CD4-positive, alpha-beta T cell treated with Interferon gamma for 1 hour (primary cell): ENCODE measurements at places on chromosomes 7 and 10.

GRCh38 chr10:99484626-99485581 is 47.8 kb upstream of the NKX2-3 start:
- DNase-seq: no peak

DNA sequence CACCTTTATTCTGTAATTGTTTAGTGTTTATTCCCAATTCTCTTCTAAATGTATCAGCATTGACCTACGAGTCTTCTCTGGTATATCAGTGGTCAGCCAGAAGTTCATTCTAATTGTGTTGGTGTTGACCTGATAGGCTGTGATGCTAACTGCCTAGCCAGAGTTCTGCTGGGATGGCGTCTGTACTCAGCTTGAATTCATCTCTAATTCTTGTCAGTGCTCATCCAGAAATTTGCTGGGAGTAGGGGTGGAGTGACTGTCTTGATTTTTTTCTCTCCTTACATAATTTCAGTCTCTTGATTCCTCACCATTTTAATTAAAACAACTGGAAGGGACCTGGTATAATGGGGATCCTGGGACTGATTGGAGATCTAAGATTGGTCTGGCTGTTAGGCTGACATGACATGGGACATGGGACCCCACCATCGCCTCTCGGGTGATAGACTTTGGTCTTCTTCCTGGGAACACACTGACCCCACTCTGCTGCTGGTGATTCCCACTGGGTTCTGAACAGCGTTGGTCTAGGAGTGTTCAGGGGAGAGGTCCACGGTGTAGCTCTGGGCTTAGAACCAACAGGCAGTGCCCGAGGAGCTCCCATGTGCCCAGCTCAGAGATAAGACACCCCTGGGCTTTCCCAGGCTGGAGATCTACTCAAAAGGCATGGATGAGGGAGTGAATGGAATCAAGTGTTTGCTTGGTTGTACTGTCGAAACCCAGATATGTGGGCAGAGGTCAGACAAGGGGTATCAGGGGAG is 3.8 kb downstream of the NEURL1 start:
- DNase-seq: no peak

DNA sequence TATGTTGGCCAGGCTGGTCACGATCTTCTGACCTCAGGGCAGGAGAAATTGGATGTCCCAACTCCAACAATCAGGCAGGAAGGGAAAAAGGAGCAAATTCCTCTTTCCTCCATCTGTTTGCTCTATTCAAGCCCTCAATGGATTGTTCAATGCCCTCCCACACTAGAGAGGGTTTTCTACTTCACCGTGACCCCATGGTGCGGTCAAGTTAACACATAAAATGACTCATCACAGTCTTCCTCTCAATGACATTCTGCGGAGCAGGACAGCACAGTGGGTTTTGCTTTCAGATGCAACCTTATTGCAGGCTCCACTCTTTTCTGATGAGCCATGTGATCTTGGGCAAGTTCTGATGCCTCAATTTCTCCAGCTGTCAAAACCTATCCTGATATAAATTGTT is 364.9 kb downstream of the ANKRD30A start:
- DNase-seq: no peak

DNA sequence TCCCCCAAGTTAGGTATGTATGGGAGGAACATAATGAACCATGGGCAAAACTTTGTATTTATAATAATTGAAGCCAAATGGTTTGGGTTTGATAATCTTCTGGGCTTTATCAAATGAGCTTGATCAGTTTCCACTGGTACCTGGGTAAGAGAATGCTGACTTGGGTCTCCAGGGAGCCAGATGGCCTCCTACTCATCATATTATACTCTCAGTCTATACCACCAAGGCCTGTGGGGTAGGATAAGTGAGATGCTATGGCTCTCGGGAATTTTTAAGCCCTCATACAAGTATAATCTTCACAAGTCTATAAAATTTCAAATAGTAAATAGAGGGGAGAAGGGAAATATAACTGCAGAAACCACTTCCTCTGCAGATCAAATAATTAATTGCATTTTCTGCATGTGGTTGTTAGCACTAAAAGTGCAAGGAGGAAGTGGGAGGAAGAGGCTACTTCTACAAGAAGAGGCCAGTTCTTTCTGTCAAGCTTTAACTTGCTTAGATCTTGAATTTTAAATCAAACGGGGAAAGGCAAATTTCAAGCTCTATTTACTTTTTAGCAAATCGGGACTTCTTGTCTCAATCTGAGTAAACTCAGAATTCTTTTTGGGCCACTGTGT is 349.0 kb downstream of the SORCS1 start:
- no peak for DNase-seq

GRCh38 chr10:98919899-98920298 is 315.8 kb downstream of the HPSE2 start:
- DNase-seq: no peak

DNA sequence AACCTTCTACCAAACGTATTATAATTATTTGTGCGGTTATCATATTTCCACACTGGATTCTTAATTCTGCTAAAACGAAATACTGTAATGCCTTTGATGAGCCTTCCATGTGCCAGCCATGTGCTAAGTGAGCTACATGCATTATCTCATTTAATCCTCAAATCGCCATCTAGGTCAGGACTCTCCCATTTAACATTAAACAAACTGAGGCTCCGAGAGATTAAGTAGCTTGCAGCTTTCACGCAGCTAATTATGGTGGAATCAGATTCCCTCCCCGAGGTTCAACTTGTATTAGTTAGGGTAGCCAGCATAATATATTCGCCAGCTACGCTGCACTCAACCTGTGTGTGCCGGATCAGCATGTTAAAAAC is 798 bp upstream of the TSPAN33 start:
- no peak for DNase-seq

- DNase-seq: no peak
Measured at GRCh38 chr7:17205910-17206309, 92.5 kb upstream of the AHR start.

- DNase-seq: no peak
Measured at GRCh38 chr7:142263598-142264380, 5.9 kb upstream of the PRSS58 start.

- no peak for DNase-seq
Measured at GRCh38 chr10:125823663-125824251, 411 bp downstream of the BCCIP start.

DNA sequence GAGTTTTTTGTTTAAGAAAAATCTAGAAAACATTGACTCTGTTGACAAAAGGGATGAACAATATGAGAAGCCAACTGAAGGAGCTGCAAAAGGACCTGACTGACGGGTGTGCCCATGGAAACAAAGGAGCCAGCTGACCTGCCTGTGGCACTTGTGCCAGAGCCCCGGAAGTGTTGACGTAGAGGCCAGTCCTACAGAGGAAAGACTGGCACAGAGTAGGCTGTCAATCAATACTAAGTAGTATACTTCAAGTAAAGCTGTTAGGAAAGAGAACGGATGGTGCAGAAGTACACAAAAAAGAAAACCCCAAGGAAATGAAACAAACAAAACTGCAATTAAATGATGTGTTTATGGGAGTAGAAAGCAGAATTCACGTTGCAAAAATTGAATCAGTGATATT is 19.0 kb upstream of the ABI1 start:
- DNase-seq: no peak

DNA sequence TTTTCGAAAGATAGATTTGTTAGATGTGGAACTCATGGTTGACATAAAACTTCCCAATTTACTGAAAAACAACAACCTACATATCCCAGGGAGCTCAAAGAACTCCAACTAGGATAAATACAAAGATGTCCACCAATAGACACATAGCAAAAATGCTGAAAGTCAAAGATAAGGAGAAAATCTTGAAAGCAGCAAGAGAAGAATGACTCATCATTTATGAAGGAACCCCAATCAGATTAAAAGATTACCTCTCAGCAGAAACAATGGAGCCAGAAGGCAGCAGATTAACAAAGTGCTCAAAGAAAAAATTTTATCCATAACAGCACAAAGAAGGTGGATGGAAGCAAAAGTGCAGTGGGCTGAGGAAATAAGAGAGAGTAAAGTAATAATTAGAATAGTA is 908.6 kb downstream of the SORCS3 start:
- no peak for DNase-seq

DNA sequence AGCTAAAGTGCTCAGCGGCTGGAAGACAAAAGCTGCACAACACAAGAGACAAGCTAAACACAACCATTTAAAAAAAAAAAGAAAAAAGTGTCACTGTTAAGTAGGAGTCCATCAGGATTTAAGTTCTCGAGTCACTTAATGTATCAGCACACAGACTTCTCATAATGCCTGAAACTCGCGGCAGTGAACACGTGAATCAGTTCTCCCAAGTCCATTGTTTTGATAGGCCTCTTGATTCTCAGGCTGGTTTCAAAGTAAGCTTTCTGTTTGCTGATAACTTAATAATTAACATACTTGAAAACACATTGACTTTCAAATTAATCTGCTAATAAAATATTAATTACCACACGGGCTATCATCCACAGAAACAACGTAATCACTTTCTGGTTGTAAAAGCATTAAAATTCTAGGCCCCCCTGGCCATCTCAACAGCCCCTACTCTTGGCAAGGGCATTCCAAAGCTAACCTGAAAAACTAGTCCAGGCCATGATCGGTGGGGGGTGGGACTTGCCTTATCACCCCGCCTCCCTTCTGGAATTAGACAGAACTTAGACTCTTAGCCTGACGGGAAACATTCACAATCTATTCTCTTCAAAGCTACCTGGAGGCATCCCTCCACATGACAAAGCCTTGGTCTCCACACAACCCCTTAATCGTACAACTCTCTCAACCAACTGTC is 129.0 kb downstream of the DIP2C start:
- no peak for DNase-seq

- DNase-seq: no peak
Measured at GRCh38 chr10:86334488-86335085, 32.0 kb downstream of the GRID1 start.

DNA sequence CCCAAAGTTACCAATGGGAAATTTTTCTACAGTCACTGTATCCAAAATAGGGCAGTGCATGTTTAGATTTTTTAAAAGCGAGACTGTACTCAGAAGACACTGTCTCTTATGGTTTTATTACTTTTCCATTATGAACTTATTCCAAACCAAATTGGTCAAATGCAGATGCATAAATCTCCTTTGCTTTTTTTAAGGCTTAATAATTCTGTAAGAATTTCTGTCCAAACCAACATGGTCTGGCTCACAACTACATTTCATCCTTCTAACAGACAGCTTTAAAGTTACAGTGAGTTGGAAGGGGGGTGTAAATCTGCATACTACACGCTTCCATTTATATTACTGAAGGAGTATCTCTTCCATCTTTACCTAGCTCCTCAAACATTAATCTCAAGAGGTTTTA is 199.2 kb downstream of the SLC25A13 start:
- DNase-seq: no peak

DNA sequence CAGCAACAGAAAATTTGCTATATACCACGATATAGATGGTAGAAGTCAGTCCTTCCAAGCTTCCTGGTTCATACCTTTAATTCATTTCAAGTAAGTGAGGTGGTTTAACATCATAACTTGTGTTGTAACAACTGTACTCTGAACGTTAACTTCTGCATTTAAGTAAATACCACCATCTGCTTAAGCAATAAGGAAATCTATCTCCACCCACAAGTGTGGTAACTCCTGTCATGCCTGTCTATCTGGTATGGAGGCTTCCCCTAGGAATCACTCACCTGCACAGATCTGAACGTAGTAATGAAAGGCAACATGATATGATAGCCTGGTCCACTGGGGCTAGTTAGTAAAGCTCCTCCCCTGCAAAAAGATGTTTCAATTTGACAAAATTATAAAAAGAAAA is 2.3 kb downstream of the ERLIN1 start:
- no peak for DNase-seq

- no peak for DNase-seq
Measured at GRCh38 chr10:73306171-73306708, 52.4 kb downstream of the CFAP70 start.

DNA sequence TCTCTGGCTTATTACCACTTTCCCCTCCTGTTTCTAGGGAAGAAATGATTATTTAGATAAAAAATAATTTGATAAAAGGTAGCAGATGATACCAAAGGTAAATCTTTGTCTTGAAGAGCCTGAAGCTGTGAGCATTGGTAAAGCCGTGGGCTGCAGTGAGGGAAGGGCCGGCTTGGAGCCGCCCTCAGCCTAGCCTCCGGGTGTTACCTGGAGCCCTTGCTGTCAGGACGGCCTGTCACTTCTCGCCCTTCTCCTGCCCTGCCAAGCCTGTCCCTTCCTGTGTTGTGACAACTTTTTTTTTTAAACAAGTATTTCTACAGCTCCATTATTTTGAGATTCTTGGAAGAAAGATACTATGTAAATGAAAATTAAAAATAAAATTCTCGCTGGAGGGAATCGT is 7.0 kb downstream of the CUX1 start:
- no peak for DNase-seq

DNA sequence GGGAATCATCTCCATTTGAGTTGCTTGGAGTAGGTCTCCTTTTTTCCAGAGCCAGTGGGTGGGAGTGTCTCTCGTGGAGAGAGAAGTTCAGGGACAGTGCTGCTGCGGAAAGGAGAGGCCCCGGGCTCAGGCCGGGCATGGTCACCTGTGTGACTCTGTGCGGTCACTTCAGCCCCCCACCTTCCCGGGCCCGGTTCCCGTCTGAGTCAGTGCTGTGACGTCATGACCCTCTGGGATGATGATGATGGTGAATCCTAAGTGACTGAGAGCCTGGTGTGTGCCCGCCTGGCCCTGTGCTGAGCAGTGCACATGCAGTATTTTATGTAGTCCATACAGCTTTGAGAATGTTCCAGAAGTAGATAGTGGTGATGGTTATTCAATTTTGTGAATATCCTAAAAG is 32.6 kb upstream of the AP5Z1 start:
- DNase-seq: no peak

- no peak for DNase-seq
Measured at GRCh38 chr10:49191349-49191748, 3.2 kb upstream of the TMEM273 start.

GRCh38 chr7:137909042-137909441 is 62.3 kb upstream of the DGKI start:
- no peak for DNase-seq

GRCh38 chr7:103851357-103851756 is 138.1 kb downstream of the RELN start:
- DNase-seq: no peak

GRCh38 chr7:115533785-115534184 is 496.8 kb downstream of the TFEC start:
- DNase-seq: no peak

DNA sequence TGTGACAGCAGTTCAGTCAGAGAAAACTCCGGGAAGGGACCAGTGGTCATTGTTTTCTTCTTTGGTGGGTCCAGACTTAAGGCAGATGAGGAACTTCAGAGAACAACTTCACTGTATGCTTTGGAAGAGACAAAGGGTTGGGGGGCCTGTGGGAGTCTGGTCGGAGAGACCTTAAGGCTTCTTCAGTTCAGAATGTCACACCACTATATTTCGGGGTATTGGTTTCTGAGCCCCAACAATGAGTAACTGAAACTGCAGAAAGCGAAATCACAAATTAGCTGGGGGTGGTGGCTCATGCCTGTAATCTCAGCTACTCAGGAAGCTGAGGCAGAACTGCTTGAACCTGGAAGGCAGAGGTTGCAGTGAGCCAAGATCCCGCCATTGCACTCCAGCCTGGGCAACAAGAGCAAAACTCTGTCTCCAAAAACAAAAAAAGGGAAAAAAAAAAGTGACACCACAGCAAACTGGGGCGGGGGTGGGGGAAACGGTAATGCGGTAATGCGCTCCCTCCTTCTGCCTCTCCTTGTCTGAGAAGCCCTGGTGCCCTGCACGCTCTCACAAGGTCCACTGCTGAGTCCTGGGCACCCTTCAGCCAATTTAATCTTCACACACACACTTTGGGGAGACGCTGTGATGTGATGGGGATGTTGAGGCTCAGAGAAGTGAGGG is 2.2 kb upstream of the ADIRF start:
- DNase-seq: no peak
